ENCODE measurements at places on chromosomes 3 and 15.

- no peak for DNase-seq
These were observed 12.7 kb downstream of the ATP10A start for GRCh38 chr15:25850154-25851111.

DNA sequence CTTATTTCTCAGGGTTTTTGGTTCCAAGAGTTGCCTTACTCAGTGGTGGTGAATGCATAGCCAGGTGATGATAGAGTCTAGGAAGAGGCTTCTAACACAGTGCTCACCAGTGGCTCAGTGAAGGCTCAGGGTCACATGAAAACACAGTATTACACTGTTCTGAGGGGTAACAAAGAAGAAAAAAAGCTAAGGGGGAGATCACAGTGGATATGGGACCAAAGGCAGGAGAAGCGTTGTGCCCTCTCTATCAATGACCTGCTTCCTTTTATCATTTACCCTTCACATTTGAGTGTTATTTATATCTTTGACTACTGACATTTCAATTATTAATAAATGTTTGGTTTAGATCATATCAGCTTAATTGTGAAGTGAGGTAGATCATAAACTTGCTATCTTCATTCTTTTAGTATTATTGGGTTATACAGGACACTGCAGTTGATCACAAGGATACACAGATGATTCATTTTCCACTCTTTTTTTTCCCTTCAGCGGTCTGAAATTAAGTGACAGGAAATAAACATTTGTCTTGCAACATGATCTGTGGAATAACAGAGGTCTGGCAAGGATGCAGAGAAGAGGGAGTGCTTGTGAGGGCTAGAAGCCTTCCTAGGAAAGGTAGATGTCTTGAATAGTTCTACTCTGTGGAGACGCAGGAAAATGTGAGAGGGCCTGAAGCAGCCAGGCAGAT, 171.7 kb downstream of the C3orf38 start:
- no peak for DNase-seq

DNA sequence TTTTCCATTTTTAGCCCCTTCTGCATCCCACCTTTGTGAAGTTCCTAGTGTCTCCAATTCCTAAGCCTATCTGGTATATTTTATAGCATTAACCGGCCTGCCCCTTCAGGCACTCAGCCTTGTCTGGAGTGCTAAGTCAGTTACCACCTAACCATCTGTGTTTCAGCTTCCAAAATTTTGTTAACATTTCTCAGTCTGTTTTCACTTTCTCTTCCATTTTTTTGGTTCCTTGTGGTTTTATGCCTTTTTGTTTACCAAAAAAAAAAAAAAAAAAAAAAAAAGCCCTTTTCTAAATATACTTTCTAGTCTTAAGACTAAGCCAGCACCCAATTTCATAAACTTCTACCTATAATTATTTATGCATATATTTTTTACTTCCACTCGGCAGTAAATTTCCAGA, 92.4 kb downstream of the CSNK1G1 start:
- no peak for DNase-seq

- DNase-seq: no peak
These were observed 499.0 kb downstream of the PYDC2 start for GRCh38 chr3:191959876-191960413.

- DNase-seq: no peak
These were observed 63.8 kb downstream of the ATP1B3 start for GRCh38 chr3:141940194-141940776.

DNA sequence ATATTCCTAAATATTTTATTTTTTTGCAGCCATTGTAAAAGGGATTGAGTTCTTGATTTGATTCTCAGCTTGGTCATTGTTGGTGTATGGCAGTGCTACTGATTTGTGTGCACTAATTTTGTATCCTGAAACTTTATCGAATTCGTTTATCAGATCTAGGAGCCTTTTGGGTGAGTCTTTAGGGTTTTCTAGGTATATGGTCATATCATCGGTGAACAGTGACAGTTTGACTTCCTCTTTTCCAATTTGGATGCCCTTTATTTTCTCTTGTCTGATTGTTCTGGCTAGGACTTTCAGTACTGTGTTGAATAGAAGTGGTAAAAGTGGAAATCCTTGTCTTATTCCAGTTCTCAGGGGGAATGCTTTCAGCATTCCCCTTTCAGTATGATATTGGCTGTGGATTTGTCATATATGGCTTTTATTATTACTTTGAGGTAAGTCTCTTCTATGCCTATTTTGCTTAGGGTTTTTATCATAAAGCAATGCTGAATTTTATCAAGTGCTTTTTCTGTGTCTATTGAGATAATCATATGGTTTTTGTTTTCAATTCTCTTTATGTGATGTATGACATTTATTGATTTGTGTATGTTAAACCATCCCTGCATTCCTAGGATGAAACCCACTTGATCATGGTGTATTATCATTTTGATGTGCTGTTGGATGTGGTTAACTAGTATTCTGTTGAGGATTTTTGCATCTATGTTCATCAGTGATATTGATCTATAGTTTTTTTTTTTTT, 11.4 kb upstream of the SLC9A9 start:
- DNase-seq: no peak
